Naive thymus-derived CD4-positive, alpha-beta T cell (primary cell): ENCODE measurements at places on chromosomes 2 and 18.

- no peaks in the 10 kb centered on the region for H3K27me3 ChIP-seq
- H3K4me1 ChIP-seq = no peaks in the 10 kb centered on the region
- no peaks in the 10 kb centered on the region for H3K36me3 ChIP-seq
- no peak overlapping the region for H3K4me3 ChIP-seq
- no peak overlapping the region for H3K27ac ChIP-seq
- no peak for DNase-seq
Measured at GRCh38 chr2:207227062-207227748, 61.5 kb upstream of the KLF7 start.

DNA sequence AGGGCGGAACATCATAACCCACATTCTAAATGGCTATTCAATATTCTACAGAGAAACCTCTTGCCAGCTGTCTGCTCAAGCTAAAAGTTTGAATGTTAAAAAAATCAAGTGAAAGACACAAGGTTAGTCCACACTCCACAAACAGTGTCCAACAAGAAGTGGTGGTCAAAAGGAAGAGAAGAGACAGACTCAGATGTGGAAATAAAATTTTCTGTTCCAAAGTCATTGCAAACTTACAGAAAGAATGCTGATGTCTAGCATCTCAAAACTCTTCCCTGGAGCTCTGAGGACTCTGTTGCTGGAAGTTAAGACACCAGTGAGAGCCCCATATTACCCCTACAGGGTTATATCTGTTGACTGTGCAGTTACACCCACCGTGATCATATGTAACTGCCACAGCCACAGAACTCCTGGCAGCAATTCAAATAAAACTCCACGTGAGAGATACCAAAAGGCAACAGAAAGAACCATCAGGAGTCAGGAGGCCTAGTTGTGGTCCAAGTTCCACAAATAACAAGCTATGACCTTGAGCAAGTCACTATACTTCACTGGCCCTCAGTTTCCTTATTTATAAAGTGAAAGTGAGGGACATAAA lies 60.9 kb downstream of the AAK1 start:
- no peak for DNase-seq
- H3K27ac ChIP-seq = peak overlapping the region; percentile 34
- no peaks in the 10 kb centered on the region for H3K36me3 ChIP-seq
- H3K4me3 ChIP-seq = no peak overlapping the region
- H3K4me1 ChIP-seq = peaks cover 37% of the 10 kb centered on the region

GRCh38 chr2:205568620-205569019 lies 113.7 kb upstream of the NRP2 start:
- no peak overlapping the region for H3K27ac ChIP-seq
- H3K36me3 ChIP-seq = no peaks in the 10 kb centered on the region
- H3K4me1 ChIP-seq = no peaks in the 10 kb centered on the region
- H3K27me3 ChIP-seq = no peaks in the 10 kb centered on the region
- DNase-seq = no peak

GRCh38 chr2:98787700-98788099 lies 56.8 kb upstream of the MGAT4A start:
- H3K36me3 ChIP-seq = no peaks in the 10 kb centered on the region
- H3K4me3 ChIP-seq = no peak overlapping the region
- no peak overlapping the region for H3K27ac ChIP-seq

GRCh38 chr2:96413323-96413722 lies 77.8 kb downstream of the NCAPH start:
- H3K4me1 ChIP-seq = peaks cover 4% of the 10 kb centered on the region
- H3K4me3 ChIP-seq = no peak overlapping the region
- no peak for DNase-seq

DNA sequence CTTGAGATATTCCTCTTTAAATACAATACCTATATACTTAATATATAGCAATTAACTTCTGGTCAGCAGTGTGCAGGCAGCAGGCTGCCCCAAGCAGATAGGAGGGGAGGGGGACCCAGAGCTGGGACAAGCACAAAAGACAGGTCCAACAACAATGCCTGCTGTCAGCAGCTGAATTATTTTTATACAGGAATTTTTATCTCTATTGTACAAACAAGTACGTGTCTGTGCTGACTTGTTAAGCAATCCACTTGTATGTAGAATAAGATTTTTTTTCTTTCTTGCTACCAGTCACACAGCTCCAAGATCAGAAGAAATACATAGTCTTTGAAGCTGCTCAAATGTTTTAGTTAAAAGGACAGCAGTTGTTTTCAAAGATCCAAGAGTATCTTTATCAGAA lies 16.7 kb downstream of the BCL11A start:
- H3K4me3 ChIP-seq = no peak overlapping the region
- no peak for DNase-seq
- no peaks in the 10 kb centered on the region for H3K36me3 ChIP-seq

GRCh38 chr2:210519594-210519993 lies 36.8 kb upstream of the CPS1 start:
- no peak overlapping the region for H3K4me3 ChIP-seq
- peaks cover 3% of the 10 kb centered on the region for H3K27me3 ChIP-seq
- H3K27ac ChIP-seq = no peak overlapping the region

DNA sequence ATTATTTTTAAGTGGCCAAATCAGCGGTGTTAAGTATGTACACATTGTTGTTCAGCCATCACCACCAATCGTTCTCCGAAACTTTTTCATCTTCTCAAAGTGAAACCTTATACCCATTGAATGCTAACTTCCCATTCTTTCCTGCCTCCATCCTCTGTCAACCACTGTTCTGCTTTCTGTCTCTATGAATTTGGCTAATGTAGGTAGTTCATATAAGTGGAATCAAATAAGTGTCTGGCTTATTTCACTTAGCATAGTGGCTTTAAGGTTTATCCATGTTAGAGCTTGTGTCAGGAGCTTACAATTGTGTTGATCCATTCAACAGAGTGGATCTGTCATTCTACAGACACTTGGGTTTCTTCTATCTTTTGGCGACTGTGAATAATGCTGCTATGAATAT lies 192.1 kb downstream of the WDR7 start:
- no peak overlapping the region for H3K4me3 ChIP-seq
- no peak overlapping the region for H3K27ac ChIP-seq
- no peaks in the 10 kb centered on the region for H3K27me3 ChIP-seq
- H3K36me3 ChIP-seq = no peaks in the 10 kb centered on the region

GRCh38 chr2:30627151-30627550 lies 180.1 kb downstream of the CAPN13 start:
- H3K27ac ChIP-seq = no peak overlapping the region
- peaks cover 10% of the 10 kb centered on the region for H3K4me1 ChIP-seq

GRCh38 chr2:72330652-72331051 lies 183.0 kb upstream of the CYP26B1 start:
- no peaks in the 10 kb centered on the region for H3K27me3 ChIP-seq
- H3K27ac ChIP-seq = no peak overlapping the region
- DNase-seq = no peak
- no peaks in the 10 kb centered on the region for H3K4me1 ChIP-seq
